ENCODE measurements at places on chromosomes 12 and 14.

DNA sequence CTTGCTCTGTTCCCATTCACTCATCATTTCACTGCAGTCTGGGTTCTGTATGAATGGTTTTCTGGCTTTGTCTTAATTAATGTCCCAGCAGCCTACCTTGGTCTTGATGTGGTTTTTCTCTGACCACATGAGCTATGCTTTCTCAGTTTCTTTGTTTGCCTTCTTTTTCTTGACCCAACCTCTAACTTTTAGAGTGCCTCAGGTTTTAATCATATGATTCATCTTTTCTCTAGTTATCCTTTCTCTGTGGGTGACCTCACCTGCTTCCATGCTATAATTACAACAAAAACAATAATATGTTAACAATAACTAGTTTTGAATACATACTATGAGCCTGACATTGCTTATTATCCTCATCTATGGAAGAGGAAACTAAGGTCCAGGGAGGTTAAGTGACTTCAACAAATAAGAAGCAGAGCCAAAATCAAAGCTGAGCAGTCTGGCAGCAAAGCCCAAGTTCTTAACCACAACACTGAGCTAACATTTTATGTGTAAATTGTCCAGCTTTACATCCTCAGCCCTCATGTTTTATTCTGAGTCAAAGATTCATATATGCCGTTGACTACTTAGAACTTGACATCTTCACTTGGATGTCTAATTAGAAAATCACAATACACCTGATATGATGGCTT, 4.7 kb upstream of the EPYC start:
- no peak for DNase-seq

DNA sequence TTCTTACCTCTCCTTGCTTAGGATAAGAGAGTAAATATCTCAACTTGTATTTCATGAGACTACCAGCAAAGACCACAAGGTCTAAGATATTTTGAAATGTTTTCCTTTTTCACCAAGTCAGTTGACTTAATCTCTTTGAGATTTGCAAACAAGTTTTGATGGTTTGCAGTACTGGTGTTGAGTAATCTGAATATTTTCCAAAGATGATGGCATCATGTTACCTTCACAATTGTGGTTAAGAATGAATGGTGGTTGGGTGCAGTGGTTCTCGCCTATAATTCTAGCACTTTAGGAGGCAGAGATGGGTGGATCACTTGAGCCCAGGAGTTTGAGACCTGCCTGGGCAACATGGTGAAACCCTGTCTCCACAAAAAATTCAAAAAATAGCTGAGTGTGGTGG, 225.7 kb downstream of the TMTC2 start:
- no peak for DNase-seq

GRCh38 chr14:34536951-34537676, 2.4 kb downstream of the EAPP start:
- no peak for DNase-seq

GRCh38 chr14:64857979-64858744, 21.5 kb downstream of the SPTB start:
- DNase-seq = no peak

DNA sequence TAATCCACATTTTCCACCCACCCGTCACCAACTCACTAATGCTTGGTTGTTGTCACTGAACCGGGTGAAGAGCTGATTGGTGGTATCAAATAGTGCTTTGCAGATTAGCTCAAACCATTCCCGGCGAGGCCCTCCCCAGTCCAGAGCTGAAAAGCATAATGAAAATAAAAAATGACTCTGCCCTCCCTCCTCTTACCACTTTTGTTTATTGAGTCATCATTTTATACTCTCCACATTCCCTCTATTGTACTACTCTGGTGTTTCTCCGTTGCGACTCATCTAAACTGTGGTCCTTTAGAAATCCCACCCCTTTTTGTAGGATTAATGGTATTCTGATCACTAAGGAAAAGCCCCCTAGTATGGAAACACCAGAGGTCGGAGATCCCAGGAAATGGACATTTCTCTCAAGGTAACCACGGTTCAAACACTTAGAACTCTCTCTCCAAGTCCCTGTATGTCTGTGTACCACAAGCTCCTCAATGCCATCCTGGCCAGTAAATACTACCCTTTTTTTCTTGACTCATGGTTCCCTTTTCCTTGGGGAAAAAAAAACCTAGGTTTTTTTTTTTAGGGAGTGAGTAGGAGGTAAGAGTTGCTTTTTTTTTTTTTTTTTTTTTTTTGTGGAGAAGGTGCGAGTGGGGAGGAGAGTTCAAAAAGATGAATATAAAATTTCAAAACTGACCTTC, 42.0 kb downstream of the AREL1 start:
- DNase-seq = no peak

DNA sequence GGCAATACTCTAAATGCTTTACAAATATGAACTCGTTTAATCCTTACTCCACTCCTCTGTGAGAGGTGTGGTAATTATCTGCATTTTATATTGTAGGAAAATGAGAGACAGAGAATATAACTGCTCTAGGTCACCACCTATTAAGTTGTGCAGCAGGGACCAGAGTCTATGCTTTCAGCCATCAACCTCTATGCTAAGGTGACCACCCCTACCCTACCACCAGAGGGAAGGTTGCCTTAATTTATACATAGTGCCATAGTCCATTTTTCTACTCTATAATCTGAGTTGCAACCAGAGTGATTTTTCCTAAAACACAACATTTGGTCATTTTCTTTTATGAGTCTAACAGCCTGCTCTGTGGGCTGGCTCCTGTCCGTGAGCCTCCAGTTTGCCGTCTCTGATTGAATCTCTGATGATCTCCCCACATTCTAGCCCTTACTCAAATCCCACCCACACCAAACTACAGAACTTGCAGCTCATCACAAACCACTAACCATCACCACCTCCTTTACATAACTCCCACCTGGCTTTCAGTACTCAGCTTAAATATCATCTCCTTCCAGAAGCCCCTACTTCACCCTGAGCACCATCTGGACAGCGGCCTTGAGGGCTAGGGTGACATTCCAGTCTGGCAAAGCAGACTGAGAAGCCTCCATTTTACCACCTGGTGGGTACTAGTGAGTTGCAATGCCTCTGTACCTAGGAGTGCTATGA, 126.6 kb downstream of the PPM1H start:
- DNase-seq = no peak

GRCh38 chr12:49923880-49924556, 20.3 kb upstream of the FAIM2 start:
- DNase-seq = no peak

DNA sequence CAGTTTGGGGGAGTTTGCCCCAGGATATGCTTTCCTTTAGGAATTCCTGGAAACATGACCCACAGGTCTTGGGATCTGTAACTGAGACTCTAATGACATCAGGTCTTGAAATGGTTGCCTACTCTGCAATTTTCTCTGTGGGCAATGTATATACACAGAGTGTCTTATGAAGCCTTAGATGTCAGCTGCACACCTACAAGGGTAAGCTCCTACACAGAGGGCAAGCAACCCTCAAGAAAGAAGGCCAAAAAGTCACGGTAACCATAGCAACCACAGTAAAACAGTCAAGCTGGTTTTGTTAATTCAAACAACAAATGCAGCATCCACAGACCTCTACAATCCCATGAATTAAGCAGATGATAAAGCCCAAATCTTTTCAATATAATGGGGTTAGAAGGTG, 293.0 kb downstream of the SSPN start:
- DNase-seq = no peak

- no peak for DNase-seq
Measured at GRCh38 chr14:59150990-59151389, 37.5 kb upstream of the DAAM1 start.

DNA sequence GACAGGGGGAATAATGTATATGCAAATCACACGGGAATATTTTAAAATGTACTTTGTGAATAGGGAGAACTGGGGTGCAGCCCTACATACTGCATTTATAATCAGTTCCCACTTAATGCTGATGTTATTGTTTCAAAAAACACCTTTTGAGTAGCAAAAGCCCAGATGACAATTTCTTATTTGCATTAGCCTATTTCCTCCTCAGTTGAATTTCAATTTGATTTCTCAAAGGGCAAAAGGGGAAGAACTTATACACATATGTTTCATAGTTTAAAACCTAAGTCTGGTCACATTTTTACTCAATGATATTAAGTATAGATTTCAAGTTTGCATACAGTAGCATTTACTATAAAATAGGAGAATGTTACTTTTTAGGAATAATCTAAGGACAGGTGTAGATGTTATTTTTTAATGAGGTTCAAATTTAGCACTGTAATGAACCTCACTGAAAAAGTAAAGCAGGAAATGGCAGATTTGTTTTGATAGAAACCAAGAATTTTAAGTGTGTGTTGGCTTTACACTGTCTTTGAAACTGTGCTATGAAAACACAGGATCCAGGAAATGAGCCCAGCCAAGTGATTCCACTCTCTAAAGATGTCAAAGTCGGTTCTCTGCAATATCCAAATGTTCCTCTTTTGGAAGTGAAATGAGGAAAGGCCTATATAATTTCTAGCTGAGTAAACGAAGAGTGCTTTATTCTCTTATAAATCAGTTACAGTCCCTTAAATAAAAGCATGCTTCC, 367.4 kb downstream of the BTG1 start:
- DNase-seq = no peak

- no peak for DNase-seq
Measured at GRCh38 chr14:91714805-91715204, 17.1 kb downstream of the CATSPERB start.

- no peak for DNase-seq
Measured at GRCh38 chr14:20798318-20798717, 4.3 kb downstream of the RNASE1 start.

DNA sequence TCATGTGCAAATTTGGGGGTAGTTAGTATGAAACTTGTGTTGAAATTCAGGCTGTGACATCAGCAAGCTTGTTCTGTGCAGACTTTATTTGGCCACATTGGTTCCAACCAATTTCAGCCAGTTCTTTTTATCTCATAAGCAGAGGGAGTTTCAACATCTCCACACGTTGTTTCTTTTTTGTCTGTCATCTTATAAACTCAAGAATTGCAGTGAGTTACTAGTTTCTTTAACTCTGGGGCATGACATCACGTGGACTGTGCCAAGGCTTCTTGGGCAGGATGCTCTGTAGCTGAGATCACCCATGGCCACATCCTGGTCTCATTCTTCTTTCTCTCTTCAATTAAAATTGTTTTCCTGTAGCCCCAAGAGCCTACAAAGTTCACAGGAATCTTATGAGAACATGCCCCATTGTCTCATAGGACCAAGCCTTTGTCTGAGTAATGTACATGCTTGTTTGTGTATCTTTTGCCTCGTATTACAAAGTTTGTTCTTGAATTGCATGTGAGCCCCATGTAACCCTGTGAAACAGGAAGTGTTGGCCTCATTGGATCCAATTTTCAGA, 982.0 kb upstream of the TMEM132C start:
- no peak for DNase-seq

GRCh38 chr14:89455412-89455811, 38.4 kb upstream of the FOXN3 start:
- peak; percentile 84 for DNase-seq

GRCh38 chr12:120713861-120714482, 3.7 kb downstream of the UNC119B start:
- DNase-seq = no peak

- no peak for DNase-seq
Measured at GRCh38 chr12:24045816-24046257, 96.4 kb upstream of the SOX5 start.

GRCh38 chr14:75280831-75281653, 2.4 kb downstream of the FOS start:
- no peak for DNase-seq

- no peak for DNase-seq
Measured at GRCh38 chr12:39587225-39587624, 32.4 kb downstream of the ABCD2 start.

DNA sequence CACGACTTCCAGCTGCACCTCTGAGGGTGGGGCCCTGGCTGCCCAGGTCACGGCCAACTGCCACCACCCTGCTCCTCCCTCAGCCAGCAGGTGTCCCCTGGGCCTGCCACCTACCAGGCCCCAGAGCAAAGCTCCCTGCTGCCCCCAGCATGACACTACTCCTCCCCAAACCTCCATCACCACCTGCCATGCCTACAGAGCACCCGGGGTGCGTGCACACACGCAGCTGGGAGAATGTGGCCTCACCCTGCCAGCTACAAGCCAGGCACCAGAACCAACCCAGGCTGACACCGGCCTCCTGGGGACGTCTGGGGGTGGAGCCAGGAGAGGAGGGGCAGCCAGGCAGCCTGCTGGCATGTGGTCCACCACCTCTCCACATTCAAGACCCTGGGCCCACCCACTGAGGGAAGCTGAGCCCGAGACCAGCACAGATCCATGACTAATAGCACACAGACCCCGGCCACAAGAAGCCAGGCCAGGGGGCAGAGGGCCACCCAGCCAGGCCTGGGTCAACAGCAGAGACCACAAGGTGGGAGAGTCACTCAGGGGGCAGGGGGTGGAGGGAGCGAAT, 3.4 kb downstream of the JAG2 start:
- DNase-seq = no peak

DNA sequence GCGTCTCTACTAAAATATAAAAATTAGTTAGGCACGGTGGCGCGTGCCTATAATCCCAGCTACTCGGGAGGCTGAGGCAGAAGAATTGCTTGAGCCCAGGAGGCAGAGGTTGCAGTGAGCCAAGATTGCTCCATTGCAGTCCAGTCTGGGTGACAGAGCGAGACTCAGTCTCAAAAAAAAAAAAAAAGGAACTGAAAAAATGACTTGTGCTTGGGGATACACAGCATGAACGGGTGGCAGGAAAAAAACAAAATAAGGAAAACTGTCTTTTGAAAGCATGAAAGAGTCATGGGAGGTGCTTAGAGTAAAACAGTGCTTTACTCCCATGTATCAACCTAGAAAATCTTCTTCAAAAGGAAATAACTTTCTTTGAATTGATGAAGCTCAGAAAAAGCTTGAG, 80.8 kb downstream of the TMTC1 start:
- DNase-seq = no peak

DNA sequence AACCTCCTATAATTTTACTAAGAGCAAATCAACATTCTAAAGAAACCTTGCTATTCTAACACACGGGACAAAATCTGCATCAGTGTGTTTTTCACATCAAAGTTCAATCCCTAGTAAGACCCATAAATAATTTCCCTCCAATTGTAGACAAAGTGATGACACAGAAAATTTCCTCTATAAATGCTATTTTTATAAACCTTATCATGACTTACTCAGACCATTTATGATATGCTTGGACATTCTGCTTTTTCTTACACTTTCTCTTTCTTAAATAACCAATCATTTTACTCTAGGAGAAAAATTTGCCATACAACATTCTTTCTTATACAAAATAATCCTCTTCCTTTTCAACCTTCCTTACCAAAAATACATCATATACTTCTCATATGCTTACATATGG, 67.0 kb downstream of the SDR9C7 start:
- DNase-seq = no peak

GRCh38 chr12:129830796-129831195, 73.0 kb downstream of the TMEM132D start:
- no peak for DNase-seq

GRCh38 chr12:121560392-121561008, 20.3 kb downstream of the KDM2B start:
- DNase-seq = no peak

GRCh38 chr12:51954561-51955361, 3.3 kb downstream of the ACVR1B start:
- DNase-seq = no peak

DNA sequence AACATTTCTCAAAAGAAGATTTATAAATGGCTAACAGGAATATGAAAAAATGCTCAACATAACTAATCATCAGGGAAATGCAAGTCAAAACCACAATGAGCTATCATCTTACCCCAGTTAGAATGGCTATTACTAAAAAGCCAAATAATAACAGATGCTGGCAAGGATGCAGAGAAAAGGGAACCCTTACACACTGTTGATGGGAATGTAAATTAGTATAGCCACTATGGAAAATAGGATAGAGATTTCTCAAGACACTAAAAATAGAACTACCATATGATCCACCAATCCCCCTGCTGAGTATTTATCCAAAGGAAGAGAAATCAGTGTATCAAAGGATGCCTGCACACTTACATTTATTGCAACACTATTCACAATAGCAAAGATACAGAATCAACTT, 58.3 kb downstream of the GUCY2C start:
- no peak for DNase-seq
